Activated CD4-positive, alpha-beta T cell treated with anti-CD3 and anti-CD28 coated beads, Interleukin-2, amount 50 U/mL, for 24 hours (primary cell): ENCODE measurements at places on chromosomes 16 and 17.

- peak; percentile 36 for DNase-seq
These were observed 1.1 kb upstream of the HAPSTR1 start for GRCh38 chr16:9090101-9090959.

DNA sequence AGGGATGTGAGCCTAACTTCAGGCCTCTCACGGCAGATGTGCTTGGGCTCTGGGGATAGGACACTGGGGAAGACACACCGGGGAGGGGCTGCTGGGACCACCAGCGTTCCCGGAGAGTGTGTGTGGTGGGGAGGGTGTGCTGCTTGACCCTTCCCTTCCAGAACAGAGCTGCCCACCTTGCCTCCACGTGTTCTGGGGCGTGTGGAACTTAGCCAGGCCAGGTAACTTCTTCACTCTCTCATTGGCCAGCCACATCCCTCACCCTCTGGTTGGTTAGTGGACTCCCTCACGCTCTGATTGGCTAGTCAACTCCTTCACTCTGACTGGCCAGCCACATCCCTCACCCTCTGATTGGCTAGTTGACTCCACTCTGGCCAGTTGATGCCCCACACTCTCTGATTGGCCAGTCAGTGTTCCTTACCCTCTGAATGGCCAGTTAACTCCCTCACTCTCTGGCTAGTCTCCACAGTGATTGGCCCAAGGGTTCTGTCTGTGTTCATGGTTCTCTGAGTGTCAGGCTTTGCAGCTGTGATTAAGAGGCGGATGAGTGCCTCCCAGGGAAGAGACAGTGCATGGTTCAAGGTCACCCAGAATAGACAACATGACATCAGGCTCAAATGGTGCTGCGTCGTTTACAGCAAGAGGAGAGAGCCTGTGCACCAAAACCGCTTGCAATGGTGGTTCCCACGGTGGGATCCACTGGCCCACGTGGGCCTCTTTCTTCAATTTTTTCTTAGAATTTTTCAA is 10.0 kb downstream of the TMEM235 start:
- no peak for DNase-seq

GRCh38 chr17:488993-489757 is 136.6 kb upstream of the RPH3AL start:
- DNase-seq: no peak

GRCh38 chr17:64399071-64399766 is 8.6 kb upstream of the PECAM1 start:
- DNase-seq: no peak

DNA sequence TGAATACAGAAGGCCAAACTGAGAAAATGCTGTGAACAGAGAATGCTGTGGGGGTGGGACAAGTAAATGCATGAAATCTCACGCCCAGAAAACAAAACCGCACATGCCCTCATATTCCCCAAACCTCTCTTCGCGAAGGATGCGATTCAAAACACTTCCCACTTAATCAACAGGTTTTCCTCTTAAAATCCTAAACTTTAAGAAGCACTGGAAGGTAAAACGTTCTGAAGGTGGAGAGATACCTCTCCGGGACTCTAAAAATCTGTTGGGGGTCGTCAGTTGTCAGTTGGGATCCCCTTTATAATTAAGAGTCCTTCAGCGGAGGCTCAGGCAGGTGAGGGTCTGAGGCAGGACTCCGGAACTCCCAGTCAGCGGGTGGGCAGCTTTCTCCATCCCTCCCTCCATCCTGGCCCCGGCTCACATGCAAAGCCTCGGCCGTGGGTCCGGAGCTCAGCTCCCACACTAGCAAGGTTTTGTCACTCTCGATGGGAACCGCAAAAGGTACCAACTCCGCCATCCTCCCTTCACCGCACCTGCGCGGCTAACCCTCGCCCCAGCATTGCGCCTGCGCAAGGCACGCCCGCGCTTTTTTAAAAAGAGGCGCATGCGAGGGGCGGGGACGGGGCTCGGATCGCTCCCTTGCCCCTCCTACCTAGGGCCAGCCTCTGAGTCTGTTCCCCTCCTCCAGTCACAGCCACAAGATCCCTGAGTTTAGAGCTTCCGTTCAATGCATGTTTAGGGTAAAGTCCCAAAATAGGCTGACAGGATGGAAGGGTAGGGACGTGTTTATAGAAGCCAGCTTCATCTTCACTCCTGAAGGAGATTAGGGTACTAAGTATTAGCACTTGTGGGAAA is at the start of gene RDM1:
Gene RDM1 (minus strand): TSS at position 563 of the 855 bp plus-strand sequence. CDS start 46 bp downstream, at position 517.
- DNase-seq: peak; percentile 75

DNA sequence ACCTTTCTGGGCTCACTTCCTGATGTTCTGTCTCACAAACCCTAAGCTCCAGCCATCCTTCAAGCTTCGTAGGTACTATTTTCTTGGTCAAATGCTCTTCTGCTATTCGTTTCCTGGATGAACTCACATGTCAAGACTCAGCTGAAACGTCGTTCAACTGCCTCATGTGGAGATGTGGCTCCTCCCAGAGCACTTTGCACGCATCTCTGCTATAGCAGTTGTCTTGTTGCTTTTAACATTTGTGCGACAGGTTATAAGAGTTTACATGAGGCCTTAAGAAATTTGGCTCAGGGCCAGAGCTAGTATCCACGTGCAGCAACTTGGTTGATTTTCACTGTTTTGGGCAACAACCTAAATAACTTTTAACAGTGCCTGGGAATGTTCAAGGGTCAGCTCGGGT is 2.8 kb upstream of the KRT40 start:
- DNase-seq: no peak

DNA sequence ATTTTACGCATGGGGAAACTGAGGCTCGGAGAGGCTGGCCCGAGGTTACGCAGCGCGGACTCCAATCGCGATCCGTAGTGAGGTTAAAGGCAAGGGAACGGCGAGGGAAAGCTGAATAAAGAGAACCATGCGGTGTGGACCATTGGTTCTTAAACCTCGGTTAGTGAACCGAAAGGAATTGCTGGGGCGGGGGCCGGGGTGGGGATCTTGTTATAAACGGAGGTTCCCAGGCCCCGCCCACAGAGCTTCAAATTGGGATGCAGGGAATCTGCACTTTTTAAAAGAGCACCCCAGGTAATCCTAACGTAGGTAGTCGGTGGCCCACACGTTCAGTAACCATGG is 524 bp downstream of the IQCK start:
- no peak for DNase-seq

DNA sequence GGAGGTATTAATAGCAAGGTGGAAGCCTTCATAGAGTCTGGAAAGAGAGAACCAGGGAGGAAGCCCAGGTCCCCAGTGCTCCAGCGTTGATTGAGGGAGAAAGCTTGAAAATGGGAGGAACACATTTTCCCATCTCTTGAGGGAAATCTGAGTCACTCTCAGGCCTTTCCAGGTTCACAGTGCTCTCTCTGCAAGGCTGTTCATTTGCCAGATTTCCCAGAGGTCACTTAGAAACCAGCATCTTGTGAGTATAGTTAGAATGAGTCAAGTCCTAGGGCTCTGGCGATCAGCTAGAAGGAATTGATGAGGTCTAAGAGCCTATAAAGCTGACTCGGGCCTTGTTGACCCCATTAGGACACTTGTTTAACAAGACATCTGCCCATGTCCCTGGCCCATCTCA is 17.7 kb upstream of the ZNF594 start:
- DNase-seq: no peak

DNA sequence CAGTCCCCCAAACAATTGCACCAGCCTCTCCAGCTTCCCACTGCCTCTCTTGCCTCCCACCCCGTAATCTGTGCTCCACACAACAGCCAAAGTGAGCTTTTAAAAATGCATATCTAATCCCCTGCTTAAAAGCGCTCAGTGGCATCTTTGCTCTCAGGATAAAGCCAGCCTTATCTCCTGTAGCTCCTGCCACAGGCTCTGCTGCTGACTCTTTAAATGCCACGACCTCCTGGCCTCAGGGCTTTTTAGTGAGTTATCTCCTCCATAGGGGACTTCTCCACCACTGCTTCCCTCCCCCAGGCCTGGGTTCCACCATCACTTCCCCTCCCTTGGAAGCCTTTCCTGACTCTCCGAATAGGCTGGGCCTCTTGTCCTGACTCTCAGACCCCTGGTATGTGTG is 98.6 kb downstream of the GNAO1 start:
- no peak for DNase-seq

- no peak for DNase-seq
These were observed 9.7 kb upstream of the KIF18B start for GRCh38 chr17:44956998-44957981.

DNA sequence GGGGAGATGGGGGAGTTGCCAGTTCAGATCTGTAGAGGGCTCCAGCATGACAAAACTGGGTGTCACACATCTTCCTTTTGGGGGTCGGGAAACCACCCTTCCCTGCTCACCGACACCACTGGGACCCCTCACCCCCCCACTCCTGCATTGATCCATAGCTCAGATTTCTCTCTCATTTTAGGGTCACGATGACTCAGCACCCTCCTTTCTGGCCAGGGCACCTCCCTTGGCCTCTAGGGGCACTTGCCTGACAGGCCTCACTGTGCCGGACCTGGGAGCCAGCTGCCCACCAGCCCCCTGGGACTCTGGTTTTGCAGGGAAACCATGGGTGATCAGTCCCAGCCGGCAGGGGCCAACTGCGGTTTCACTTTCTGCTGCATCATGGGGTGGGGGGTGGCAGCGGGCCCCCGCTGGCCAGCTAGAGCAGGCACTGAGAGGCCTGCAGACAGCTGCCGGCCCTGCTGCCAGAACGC is 239.4 kb downstream of the MRTFB start:
- DNase-seq: no peak

- no peak for DNase-seq
These were observed 5.1 kb downstream of the LLGL1 start for GRCh38 chr17:18230288-18231141.

GRCh38 chr16:46787909-46788308 is 39.8 kb upstream of the MYLK3 start:
- no peak for DNase-seq

- DNase-seq: no peak
These were observed 718 bp upstream of the RPH3AL start for GRCh38 chr17:353213-353837.

DNA sequence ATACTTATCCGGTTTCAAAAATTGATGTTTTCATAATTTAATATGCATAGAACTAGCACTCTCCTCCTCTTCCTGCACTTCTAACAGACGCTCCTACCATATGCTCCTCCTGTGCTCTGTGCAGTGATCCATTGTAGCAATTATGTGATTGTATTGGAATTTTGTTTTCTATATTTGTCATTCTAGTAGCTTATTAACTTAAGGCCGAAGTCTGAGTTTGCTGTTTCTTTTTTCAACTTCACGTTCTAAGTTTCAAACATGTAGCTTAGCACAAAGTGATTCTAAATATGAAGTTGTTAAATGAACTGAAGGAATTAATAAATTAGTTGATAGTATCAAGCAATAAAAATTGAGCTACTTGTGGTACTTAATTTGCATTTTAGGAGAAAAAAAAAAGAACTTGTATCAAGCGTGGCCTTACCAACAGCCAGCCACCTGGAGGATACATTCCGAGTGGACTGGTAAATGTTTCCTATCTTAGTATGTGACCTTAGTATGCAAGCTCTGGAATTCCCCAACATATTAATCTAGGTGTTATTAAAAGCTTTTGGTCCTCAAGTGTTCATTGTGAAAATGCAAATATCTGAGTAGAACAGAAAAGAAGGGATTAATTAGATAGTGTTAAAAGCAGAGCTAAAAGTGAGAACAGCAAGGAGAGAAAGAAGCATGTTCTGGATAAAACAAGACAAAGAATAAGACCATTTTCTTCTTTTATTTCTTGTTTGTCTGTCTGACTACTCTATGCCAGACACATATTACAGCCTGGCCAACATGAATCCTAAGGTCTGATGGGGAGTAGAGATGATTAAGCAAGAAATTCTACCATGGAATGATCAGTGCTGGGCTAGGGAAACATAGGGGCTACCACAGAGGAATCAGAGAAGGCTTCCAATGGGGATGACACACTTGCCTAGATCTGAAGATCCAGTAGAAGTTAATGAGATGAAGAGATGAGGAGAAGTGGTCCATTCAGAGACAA is 290.4 kb upstream of the MON1B start:
- DNase-seq: no peak

- no peak for DNase-seq
These were observed 104.3 kb downstream of the BCAS3 start for GRCh38 chr17:60781880-60782412.

GRCh38 chr16:88727871-88728270 is 21.6 kb downstream of the CTU2 start:
- no peak for DNase-seq

DNA sequence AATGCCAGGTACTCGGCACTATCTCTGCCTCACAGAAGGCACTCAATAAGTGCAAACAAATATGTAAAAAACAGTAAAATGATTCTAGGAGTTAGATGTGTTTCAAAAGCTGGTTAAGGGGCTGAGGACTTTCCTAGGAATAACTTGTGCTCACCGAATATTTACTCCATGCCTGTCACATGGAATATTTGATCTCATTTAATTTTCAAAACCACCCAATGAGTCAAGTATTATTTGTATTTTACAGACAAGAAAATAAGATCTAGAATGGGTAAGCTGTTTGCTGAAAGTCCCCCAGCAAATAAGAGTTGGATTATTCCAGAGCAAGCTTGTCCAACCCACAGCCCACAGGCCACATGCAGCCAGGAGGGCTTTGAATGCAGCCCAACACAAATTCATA is 34.6 kb upstream of the LYRM9 start:
- DNase-seq: no peak

DNA sequence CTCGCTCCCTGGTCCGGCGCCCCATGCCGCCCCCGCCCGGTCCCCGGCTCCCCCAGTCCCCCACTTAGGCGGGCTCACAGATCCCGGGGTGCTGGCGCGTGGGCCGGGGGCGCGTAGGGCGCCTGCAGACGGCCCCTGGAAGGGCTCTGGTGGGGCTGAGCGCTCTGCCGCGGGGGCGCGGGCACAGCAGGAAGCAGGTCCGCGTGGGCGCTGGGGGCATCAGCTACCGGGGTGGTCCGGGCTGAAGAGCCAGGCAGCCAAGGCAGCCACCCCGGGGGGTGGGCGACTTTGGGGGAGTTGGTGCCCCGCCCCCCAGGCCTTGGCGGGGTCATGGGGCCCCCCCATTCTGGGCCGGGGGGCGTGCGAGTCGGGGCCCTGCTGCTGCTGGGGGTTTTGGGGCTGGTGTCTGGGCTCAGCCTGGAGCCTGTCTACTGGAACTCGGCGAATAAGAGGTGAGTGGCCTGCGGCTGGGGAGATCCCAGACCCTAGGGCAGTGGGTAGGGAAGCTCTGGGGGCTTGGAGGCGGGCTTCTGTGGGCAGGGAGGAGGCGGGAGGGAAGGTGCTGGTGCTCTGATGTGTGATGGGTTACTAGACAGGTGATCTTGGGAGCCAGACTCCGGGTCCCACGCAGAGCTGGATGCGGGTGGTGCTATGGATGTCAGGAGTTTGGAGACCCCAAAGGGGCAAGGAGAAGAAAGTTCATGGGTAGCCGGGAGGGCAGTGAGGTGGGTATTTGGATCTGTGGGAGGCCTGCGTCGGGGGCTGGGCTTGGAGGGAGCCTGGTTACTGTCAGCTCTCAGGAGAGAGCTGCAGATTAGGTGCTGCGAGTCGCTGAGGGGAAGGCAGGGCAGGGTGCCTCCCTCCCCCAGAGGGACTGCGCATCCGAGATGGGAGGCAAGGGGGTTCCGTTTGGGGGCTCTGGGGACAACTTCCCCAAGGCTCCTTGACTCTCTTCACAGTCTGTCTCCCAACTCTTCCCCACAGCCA is 560 bp downstream of the EFNB3 start:
- no peak for DNase-seq

GRCh38 chr16:87178177-87178863 is 138.9 kb downstream of the C16orf95 start:
- DNase-seq: no peak
